ENCODE measurements at places on chromosomes 2 and 18.

- no peak for DNase-seq
These were observed 2.0 kb downstream of the SP9 start for GRCh38 chr2:174336501-174337336.

GRCh38 chr2:127308586-127309138 is 14.7 kb upstream of the ERCC3 start:
- no peak for DNase-seq

DNA sequence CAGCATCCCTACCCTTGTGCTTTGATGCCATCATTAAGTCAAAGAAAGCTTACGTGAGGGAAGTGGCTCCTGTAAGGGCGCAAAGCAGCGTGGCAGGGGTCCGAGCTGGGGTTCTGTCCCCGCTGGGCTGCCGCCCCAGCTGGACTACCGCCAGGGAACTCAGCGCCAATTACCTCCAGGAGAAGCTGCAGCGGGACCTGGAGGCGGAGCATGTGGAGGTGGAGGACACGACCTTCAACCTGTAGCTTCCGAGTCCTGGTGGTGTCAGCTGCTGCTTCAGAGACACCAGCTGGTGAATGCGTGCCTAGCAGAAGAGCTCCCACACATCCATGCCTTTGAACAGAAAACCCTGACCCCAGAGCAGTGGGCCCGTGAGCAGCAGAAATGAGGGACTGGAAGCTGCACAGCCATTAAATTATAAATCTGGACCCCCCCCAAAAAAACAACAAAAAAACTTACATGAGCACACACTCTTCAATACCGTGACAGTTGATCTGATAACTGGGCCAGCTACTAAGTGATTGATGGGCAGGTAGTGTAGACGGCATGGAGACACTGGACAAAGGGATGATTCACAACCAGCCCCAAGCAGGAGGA is 20.1 kb upstream of the YES1 start:
- no peak for DNase-seq

GRCh38 chr18:75264195-75264594 is 53.6 kb downstream of the TSHZ1 start:
- DNase-seq, result no peak

DNA sequence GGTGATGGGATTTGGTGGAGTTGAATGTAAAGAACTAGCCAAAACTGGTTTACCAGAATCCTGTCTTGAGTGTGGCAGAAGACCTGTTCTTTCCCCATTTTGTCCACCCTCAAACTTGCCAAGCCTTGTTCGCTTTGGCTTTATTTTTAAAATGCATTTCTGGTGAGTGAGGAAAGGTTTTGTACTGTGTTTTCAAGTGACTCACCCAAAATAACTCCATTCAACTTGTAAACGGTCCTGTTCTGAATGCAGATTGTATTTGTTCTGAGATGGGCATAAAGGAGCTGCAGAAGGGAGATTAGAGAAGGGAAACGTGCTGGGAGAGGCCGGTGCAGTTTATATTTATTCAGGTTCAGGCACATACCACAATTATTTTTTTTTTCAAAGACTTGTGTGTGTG is 5.3 kb upstream of the ITPRID2 start:
- no peak for DNase-seq

- no peak for DNase-seq
These were observed 17.1 kb downstream of the PDK1 start for GRCh38 chr2:172572981-172573380.

- DNase-seq, result no peak
These were observed 1040.5 kb upstream of the GYPC start for GRCh38 chr2:125615438-125615837.

DNA sequence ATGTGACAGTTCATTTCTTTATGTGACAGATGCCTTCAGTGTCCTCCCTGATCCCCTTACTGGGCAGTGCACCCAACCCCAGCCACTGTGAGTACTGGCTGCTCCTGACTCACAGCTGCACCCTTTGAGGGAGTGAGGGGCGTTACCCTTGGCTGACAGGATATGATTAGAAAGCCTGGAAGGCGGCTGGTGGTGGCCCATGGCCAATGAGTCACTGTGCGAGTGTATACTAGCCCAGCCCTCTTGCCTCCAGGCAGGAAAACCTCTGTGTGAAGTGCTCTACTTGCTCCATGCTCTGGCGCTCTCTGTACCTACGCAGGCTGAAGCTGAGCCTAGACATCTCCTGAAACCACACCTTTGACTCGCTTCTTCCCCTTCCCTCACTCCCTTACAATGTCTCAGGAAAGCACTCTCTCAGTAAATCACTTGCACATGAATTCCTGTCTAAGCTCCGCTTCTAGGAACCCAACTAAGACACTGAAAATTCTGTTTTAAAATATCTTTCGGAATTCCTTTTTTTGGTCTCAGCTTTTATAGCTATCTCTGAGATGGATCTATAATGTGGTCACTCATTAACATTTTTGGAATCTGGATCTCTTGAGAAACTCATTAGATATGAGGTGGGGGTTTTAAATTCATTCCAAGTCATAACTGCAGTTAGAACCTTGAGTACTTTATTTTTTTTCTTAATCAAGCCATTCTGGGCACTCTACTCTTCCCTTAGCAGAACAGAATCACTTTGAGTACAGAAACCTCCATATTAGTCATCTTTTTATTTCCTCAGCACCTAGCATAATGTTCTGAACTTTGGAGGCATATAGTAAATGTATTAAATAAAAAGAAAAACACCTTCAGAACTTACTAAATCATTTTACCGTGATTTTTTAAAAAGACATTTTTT is 25.3 kb upstream of the STAM2 start:
- DNase-seq, result peak; percentile 78

- no peak for DNase-seq
These were observed 53.9 kb downstream of the PRKRA start for GRCh38 chr2:178397002-178397605.

DNA sequence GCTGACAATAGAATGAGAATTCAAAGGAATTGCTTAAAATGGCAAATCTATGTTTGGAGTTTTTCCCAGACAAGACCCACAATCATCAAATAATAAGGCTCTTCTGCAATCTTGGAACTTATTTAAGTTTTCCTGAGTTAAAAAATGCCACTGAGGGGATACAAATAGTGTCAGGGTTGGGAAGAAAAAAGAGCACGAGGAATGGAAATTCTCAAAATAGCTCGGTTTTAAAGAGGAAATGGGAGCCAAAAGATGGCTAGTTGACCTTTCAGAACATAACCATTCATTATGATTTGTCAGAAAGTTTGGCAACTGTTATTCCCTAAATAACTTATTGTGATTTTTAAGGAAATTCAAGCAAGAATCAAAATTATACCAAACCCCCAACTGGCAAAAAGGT is 127.7 kb downstream of the RAPGEF4 start:
- DNase-seq, result no peak

DNA sequence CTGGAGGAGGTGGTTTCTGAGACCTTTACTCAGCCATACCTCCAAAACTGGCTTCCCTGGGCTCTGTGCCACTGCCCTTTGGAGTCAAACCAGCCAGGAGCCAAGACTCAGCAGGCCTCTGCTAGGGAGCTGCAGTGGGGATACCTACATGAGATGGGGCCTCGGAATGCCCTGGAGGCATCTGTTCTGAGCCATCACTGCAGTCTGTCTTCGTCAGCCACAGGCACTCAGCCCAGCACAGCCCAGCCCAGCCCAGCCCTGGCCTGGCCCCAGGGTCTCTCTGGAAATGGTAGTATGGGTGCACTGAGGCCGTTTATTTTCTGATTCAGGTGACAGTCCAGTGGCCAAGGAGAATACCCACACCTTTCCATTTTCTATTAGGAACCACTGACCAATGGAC is 209.8 kb downstream of the CELF4 start:
- no peak for DNase-seq

GRCh38 chr2:68151037-68151436 is 6.7 kb upstream of the PNO1 start:
- DNase-seq, result no peak

GRCh38 chr2:45020439-45020838 is 11.2 kb upstream of the SIX2 start:
- DNase-seq, result no peak

GRCh38 chr2:2825062-2825461 is 494.0 kb upstream of the MYT1L start:
- DNase-seq, result no peak

GRCh38 chr2:239096676-239097427 is 249.0 kb downstream of the TWIST2 start:
- DNase-seq, result no peak

GRCh38 chr2:62501794-62502500 is 4.0 kb downstream of the TMEM17 start:
- peak; percentile 14 for DNase-seq

- no peak for DNase-seq
These were observed 95.2 kb upstream of the GULP1 start for GRCh38 chr2:188196343-188197008.

DNA sequence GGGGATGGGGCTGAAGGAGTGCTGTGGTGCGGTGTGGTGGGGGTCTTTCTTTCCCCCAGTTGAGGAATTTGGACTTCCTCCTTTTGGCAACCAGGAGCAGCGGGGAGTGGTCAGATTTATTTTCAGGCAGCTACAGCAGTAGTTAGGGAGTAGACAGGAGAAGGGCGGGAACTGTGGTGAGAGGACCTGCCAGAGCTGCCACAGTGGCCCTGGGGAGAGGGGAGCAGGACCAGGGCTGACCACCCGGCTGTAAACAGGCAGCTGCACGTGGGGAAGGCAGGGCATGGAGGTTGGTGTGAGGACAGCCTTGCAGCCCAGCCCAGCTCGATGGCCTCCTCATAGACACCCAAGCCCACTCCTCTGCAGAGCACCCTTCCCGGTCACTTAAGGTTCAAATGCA is 197.2 kb downstream of the GLI2 start:
- no peak for DNase-seq

DNA sequence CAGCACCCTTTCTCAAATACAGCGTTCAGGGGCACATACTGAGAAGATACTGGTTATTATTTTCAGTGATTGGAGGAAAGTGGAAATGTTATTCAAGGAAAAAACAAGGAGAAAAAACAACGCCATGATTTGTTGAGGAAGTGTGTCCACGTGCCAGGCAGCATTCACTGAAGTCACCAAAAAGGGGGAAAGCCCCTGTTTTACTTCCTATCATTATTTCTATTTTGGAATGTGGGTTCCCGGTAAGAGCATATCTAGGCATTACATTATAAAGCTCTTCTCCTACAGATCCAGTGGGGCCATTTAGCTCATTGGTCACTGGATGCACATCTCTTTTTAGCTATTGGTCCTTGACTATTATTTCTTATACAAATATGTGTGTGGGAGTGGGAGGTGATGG is 518.7 kb downstream of the TXNL1 start:
- no peak for DNase-seq

GRCh38 chr2:136255648-136256461 is 137.9 kb upstream of the CXCR4 start:
- no peak for DNase-seq

GRCh38 chr2:143802871-143803650 is 673.8 kb downstream of the ARHGAP15 start:
- DNase-seq, result no peak

DNA sequence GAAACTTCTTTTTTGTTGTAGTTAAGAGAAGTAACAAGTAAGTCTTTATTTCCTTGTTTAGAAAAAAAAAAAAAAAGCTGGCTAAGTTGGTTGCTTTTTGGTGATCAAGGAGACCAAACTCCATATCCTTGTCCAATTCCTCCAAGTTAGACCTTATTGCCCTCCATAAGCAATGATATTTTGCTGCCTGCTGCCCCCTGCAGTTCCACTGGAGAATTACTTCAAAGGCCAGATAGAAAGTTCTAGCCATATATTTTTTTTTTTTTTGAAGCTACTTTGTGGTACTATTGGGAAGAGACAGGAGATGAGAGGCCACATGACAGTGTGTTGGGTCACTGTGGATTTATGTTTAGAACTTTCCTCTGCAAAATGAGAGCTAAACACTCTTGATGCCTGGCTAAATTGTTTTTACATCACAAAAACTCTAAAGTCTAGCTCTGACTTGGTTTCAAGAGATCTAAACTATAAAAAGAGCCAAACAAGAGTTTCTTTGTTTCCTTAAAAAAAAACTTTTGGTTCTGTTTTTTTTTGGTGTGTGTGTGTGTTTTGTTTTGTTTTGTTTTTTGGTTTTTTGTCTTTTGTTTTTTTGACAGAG is 80.7 kb upstream of the RASGRP3 start:
- DNase-seq, result no peak

DNA sequence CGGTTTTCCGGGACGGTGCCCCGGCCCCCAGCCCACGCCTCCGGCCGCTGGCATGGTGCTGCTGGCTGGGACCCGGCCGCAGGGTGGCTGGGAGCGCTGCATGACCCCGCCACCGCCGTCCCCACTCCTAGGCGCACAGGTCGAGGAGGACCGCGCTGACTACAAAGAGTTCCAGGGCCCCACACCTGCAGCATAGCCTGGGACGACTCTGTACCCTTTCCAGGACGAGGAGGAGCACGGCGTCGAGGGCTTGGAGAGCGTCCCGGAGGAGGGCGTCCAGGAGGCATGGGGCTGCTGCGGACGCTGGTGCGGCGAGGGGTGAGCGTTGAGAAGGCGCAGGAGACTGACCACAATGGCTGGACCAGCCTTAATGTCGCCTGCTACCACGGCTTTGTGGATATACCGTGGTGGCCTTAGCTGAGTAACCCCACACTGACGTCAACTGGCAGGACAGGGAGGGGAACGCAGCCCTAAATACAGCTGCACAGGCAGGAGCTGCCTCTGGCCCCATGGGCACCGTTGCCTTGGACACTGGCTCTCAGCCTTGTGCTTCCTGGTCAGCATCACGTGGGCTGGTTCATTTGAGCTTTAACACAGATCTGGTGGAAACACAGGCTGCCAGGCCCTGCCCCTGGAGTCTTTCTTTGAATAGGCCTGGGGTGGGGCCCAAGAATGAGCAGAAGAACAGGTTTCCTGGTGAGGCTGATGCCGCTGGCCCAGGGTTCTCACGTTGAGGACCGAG is 40.9 kb upstream of the TRIM43B start:
- DNase-seq, result no peak

DNA sequence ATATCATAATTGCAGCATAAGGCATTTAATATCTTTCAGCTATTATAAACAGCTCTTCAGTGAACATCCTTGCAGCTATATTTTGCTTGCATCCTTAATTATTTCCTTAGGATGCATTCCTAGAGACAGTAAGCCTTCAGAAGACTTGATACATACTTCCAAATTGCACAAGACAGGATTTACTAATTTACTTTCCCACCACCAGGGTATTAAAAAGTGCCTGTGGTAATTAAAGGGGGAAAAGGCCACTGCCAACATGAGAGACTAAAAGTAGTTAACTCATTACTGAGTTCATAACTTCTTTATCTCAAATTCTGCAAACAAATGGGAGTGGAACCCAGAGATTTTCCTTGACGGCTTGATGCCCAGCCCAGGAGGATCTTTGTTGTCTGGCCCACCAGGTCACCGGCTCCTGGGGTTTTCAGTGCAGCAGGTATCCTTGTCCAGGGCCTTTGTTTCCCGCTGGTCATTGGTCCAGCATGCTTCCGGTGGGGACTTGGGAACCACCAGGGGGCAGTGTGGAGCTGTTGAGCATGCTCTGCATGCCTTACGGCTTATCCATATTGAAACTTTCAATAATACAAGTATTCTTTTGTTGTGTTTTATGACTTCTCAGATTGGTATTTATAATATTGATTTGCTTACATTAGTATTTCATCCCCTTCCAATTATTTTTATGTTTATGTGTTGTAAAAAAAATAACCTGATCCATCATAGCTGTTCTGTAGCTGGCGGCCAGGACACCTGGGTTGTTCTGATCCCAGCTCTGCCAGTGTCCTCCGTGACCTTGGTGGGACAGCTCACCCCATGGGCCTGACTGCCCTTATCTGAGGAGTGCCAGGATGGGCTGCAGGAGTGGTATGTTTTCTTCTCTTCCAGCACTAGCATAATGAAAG is 61.4 kb downstream of the TGOLN2 start:
- DNase-seq, result no peak

Measured in AG09319 (cell line).